ELF-1 (cell line): ENCODE measurements at places on chromosomes 1 and 21.

- no peak for DNase-seq
These were observed 48.8 kb upstream of the KCNH1 start for GRCh38 chr1:211182746-211183145.

GRCh38 chr1:18005238-18005637 is 102.4 kb upstream of the IGSF21 start:
- DNase-seq: no peak

DNA sequence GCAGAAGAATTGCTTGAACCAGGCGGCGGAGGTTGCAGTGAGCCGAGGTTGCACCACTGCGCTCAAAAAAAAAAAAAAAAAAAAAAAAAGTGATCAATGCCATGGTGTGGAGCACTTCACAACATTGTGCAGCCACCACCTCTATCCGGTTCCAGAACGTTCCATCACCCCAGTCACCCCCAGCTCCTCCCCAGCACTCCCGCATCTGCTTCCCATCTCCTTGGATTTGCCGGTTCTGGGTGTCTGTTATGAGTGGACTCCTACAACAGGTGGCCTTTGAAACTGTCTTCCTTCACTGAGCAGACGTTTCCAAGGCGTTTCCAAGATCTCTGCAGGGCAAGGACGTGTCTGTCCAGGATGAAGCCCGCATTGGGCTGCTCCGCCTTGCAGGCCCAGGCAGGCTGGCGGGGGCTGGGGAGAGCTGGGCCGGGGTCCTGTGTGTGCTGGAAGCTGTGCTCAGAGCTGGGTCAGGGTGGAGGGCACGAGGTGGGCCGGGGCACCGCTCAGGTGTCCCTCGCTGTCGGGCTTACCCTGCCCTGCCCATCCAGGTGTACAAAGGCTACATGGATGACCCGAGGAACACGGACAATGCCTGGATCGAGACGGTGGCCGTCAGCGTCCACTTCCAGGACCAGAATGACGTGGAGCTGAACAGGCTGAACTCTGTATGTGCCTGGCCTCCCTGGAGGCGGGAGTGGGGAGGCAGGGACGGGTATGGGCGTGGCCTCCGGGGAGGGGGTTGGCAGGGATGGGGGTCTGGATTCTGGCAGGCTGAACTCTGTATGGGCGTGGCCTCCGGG is 14.9 kb upstream of the LRRC3 start:
- DNase-seq: no peak

GRCh38 chr21:28375708-28376385 is 616.8 kb downstream of the LTN1 start:
- DNase-seq: no peak

- DNase-seq: no peak
These were observed 349.7 kb upstream of the C1orf87 start for GRCh38 chr1:60423146-60423780.

GRCh38 chr21:34282223-34282622 is 81.6 kb upstream of the KCNE2 start:
- DNase-seq: no peak

GRCh38 chr1:39526466-39527189 is 35.2 kb downstream of the BMP8A start:
- DNase-seq: no peak

GRCh38 chr1:40539338-40539737 is 7.9 kb downstream of the ZNF684 start:
- no peak for DNase-seq

DNA sequence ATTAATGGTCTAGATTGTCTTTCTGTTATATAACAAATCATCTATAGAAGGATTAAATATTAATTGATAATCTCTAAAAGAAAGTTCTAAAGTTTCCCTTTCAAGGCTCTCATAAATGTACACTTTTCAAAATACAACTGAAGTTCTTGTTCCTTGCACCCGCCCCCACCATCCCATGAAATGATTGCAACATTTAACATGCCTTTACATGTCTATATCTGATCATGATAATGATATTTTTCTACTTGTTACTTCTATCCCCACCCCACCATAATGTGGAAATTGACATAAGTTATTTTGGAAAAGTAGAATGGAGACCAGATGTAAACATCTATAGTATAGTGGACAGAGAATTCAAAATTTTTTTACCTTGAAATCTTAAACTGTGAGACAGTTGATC is 186.6 kb downstream of the NTNG1 start:
- DNase-seq: no peak

GRCh38 chr1:62693123-62693522 is 4.9 kb upstream of the DOCK7 start:
- no peak for DNase-seq

GRCh38 chr1:86149591-86149990 is 7.0 kb downstream of the COL24A1 start:
- DNase-seq: no peak

DNA sequence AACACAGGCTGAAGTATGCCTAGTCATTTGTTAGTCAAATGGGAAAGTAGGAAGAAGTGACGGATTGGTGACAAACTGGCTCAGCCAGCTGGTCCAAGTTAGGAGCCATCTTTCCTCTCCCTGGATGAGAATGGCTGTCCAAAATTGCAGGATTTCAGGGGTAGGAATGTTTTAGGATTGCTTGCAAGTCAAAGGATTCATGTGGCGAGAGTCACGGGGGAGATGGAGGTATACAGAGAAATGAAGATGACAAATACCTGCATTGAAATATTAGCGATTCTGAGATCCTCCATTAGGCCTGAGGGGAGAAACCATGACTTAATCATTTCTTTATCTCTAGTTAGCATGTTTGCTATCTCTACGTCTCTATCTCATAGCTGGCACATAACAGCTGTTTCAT is 41.8 kb upstream of the PIGC start:
- no peak for DNase-seq

DNA sequence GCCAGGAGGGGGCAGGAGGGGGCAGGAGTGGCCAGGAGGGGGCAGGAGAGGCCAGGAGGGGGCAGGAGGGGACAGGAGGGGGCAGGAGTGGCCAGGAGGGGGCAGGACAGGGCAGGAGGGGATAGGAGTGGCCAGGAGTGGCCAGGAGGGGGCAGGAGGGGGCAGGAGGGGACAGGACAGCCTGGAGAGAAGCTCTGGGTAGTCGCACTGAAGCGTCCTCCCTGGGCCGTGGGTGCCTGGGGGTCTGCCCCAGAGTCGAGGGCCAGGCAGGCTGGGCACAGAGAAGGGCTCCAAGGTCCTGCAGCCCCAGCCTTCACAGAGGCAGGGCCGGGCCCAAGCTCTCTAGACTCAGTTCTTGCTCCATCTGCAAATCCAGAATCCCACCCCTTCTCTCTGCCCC is 22.9 kb downstream of the MEGF6 start:
- no peak for DNase-seq
